Stimulated activated CD4-positive, alpha-beta T cell treated with anti-CD3 and anti-CD28 coated beads, Interleukin-4, amount 100 ng/mL, for 48 hours (primary cell): ENCODE measurements at places on chromosomes 5 and 9.

- DNase-seq: no peak
These were observed 51.2 kb downstream of the STRBP start for GRCh38 chr9:123217128-123217654.

GRCh38 chr5:133977858-133978257 lies 9.4 kb upstream of the C5orf15 start:
- no peak for DNase-seq

DNA sequence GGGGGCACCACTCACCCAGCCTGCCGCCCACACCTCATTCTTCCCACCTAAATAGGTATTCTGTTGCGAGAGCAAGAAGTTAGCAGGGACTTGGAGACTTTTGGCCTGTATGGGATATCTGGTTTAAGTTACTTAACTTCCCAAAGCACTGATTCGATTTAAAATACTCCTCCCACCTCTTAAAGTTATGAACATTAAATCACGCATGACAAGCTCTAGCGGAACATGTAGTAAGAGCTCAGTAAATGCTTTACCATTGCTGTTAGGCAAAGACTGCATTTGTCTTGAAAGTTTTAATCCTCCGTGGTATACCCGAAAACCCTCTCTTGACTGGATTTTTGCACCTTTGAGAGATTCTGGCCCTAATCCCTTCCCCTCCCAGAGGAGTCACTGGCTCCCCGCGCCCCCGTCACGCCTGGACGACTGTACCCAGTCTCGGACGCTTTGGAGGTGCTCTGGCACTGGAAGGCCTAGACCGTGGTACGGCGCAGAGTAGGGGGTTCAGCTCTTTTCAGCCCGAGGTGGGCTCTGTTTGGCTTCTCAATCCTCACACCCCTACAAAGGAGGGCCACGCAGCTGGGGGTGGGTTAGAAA lies 4.4 kb downstream of the GDNF start:
- DNase-seq: no peak

GRCh38 chr9:76808636-76809035 lies 44.4 kb downstream of the PCA3 start:
- DNase-seq: no peak

DNA sequence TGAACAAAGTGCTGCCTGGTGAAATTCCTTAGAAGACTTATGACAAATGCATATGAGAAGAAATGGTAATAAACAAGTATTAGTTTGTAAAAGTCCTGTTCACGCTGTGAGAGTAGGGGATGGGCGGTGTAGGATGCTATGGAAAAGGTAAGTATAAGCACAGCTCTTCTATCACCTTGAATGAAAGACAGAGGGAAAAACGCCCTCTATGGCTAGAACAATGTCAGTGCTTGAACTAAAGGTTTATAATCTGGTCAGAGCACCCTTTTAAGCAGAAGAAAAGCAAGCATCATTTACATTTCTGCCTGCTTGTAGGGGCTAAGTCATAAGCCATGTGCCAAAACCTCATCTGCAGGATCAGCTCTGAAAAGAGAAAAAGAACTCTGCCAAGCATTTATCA lies 115.2 kb downstream of the LHFPL2 start:
- DNase-seq: no peak

GRCh38 chr9:35892051-35892450 lies 14.0 kb upstream of the HRCT1 start:
- DNase-seq: no peak

GRCh38 chr5:135429301-135430134 lies 17.6 kb downstream of the DCANP1 start:
- DNase-seq: no peak

DNA sequence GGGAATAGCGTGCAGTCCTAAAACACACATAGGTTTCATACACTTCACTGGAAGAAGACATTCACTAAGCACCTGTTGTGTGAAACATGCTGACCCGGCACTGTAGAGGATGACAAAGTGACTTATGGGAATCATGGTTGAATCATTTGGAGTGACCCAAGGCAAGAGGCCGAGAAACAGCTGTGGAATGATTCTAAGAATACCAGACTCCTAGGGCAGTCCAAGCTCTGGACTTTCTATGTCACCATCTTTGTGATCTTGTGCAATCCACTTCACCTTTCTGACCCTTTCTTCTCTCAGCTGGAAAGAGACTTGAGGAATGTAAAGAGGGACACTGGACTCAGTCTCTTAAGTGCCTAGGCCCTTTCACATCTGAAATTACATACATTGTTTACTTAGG lies 13.1 kb downstream of the MSANTD3 start:
- no peak for DNase-seq

DNA sequence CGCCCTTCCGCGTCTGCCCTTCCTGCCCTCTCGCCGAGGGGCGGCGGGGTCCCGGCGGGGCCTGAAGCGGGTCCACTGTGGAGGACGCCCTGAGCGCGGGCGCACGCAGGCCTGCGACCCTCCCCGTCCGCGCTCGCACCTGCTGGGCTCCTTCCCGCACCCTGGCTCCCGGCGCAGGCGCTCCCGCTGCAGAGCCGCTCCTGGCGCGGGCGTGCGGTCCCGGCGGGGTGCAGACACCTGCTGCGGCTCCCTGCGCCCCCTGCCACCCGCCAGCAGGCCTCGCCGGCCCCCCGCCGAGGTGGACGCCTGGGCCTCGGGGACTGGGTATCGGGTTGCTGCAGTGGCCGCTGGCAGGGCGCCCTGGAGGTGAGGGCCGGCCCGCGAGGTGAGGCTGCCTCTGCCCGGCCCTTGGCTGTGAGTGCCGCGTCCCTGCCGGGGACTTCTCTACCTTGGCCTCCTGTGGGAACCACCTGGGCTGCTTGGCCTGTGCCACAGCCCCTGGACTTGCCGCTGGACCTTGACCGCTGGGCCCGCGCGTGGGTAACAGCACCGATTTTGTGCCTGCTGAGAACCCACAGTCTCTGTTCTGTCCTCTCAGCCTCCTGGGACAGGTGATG lies 627 bp downstream of the ARRDC1 start:
- DNase-seq: no peak

DNA sequence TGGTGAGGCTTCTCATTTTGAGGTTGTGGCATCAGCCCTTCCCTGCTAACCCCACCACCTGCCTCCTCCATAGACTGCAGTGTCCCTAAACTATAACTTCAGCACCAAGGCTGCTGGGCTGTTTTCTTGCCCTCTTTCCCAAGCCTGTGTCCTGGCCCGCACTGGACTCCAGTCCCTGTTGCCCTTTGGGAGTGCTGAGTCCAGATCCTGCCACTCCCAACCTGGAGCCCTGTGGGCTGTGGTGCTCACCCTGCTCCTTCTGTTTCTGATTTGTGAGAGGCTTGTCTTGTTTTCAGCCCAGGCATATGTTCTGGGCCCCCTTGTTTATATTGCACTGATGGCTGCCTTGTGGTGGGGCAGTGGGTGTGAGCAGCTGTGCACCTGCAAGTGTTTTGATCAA lies 39.7 kb upstream of the RNU6ATAC start:
- DNase-seq: no peak
